GM13977 (cell line): ENCODE measurements at places on chromosomes 7 and 10.

GRCh38 chr7:99380823-99381663 is 6.5 kb downstream of the ARPC1B start:
- DNase-seq: peak; percentile 87

- no peak for DNase-seq
These were observed 7.8 kb downstream of the GIMAP8 start for GRCh38 chr7:150458235-150458634.

- DNase-seq: no peak
These were observed 19.8 kb upstream of the C10orf67 start for GRCh38 chr10:23364378-23364777.

DNA sequence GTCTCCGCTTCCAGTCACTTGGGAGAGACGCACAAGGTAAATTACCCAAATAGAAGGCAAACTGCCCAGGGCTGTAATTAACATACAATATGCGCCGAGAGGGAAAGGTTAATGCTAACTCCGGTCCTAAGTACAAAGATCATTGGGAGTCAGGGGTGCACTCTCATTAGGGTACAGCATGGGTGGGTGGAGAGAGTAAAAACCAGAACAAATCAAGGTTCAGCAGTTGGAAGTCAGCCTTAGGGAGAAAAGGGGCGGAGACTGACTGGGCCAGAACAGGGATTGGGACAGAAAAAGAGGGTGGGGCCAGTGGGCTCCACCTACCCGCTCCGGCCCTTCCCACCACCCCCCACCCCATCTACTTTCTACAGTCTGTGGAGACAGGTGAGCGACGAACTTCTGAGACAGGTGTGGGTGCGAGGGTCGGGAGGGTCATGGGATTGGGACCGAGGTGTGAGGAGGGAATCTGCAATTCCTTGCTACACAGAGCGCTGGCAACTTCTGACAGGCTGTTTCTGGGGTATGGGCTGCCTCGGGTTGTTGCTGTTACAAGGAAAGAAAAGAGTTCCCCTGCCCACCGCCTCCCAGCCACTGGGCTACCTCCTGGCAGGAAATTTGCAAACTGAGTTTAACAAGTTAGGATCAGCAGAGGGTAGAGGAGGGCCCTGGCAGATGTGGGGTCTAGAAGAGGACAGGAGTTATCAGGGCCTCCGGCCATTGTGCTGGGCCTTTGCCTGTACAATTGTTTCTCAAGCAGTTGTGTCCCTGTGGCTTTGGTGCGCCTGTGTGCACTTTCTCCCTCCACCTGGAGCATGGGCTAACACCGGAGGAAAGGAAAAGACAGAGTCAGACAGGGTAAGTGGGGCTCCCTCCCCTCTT is at the start of gene TMEM139:
TSS of gene TMEM139 (plus strand) at position 368 of the 879 bp plus-strand sequence. CDS start 1,000 bp downstream, outside the sequence.
- DNase-seq: no peak

DNA sequence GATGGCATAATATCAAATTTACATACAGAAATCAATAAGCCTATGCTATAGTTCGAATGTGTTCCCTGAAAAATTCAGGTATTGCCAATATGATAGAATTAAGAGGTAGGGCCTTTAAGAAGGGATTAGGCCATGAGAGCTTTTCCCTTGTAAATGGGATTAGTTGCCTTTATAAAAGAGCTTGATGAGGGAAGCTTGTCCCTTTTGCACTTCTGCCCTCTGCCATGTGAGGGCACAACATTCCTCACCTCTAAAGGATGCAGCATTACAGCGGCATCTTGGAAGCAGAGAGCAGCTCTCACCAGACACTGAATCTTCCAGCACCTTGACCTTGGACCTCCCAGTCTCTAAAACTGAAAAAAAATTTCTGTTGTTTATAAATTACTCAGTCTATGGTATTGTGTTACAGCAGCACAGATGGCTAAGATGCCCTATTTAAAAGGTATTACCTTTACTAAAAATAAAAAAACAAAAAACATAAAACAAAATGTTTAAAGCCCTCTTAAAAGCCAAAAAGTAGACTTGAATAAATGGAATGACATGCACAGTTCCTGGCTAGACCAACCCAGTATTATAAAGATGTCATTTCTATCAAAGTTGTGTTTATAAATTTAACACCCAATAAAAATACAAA is 909.6 kb downstream of the REEP3 start:
- DNase-seq: no peak

DNA sequence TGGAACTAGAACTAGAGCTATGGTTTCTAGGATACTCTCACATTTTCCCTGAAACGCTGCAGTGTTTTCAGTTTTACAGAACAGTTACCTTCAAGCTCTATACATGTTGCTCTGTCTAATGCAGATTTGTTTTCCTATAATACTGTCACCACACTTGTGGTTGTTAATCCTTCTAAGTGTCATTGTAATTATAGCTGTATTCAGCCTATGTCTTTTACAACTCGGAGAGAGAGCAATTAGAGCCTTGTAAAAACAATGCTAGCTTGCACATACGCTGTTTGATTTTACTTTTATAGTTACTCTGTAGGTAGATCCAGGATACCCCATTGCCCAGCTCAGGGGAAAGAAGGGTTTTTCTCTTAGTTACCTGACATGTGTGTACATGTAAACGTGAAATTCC is 55.1 kb downstream of the ATOH7 start:
- no peak for DNase-seq

GRCh38 chr7:78702770-78703169 is 750.7 kb downstream of the MAGI2 start:
- DNase-seq: no peak

DNA sequence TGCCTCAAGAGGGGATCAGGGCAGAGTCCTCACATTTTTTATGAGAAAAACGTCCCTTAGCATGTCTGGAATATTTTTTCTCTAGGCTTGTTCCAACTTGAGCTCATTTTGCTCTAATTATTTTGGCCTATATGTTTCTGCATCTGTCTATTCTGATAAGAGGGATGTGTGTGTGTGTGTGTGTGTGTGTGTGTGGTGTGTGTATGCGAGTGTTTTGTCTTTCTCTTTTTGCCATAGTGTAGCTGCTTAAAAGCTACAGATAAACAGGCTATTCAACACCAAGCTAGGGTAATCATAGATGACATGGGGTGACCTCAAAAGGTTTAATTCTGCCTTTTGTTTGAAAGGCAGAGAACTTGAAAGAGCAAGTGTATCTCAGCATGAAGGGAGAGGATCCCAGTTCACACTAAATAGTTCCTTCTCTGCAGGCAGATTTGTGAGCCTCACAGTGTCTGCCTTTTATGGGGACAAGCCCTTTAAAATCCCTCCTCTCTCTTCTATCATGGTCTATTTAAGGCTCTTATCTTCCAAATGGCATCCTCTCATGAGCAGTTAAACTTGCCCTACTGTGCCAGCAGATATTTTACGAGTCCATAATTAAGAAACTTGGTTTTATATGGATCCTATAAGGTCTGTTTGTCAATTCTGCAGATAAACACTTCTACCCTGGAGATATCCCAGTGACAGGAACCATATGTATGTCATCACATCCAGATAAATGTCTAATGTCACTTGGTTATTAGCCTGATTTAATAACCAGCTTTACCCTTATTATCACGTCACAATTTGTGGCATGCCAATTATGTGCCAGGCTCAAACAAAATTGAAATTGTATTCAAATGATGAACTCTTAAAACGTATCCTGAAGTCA is 202.9 kb upstream of the MTPN start:
- DNase-seq: no peak

DNA sequence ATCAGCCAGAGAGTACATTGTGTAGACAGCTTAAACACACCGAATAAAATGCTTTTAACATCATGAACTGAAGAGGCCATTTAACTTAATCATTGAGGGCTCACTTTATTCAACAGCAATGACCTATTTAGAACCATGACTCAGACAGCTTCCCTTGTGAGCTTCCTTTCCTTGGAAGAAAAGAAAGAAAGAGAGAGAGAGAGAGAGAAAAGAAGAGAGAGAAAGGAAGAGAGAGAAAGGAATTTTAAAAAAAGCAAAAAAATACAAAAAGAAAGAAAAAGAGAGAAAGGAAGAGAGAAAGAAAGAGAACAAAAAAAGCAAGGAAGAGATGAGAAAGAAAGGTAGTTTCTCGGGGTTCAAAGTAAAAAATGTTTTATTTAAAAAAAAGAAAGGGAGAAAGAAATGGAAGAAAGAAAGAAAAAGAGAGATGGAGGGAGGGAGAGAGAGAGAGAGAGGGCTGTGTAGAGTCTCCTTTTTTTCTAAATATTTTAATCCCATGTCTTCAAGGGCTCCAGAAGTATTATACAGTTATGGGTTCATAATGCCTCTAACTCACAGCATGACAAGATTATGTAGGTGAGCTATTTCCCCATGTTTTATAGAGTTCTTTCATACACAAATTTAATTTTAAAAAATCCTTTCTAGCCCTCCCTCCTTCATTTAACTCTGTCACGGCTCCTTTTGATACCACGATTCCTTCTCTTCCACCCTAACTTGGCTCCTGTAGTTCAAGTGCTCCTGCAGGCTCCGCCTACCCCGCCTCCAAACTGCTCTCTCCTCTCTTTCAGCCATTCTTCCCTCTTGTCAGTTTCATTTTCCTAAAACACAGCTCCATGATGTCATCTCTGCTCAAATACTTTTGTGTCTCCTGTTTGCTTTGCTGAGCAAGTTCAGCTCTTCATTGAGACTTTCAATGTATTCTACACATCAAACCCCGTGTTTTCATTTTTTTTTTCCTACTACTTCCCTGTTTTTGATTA is 85.5 kb downstream of the PRTFDC1 start:
- DNase-seq: no peak

DNA sequence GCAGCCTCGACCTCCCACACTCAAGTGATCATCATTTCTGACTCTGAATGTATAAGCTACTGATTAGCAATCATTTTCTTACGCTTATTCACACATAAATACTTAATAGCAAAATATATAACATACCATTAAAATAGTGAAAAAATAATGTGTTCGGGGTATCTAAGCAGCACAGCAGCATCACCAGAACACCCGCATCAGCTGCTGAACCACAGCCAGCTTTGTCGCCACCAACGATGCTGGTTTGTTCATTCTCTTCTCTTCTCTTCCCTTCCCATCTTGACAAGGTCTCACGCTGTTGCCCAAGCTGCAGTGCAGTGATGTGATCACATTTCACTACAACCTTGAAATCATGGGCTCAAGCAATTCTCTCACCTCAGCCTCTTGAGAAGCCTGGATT is 425.1 kb upstream of the LRGUK start:
- no peak for DNase-seq

GRCh38 chr7:116671681-116672595 is at the start of gene MET:
TSS of gene MET (plus strand) at chr7:116672196. CDS start at chr7:116699085, 26,889 bp downstream.
- peak; percentile 80 for DNase-seq

DNA sequence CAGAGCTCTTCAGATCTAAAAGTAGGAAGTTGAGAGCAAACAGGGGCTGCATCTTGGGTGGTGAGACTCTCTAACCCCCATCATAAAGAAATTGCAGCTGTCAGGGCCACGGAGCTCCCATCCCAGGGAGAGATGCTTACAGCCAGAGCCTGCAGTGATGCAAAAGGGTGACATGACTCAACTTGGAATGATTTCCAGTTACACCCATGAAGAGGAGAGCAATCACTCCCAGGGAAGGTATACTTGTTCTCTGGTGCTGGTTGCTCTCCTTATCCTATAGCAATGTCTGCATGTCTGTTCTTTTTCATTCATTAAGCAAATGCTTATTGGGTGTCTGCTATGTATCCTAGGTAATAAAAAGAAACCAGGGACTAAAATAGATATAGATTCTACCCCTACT is 228.0 kb downstream of the RAB11FIP2 start:
- no peak for DNase-seq

GRCh38 chr10:45354261-45354660 is 19.8 kb upstream of the ALOX5 start:
- no peak for DNase-seq

GRCh38 chr7:36438211-36438610 is 48.5 kb downstream of the ANLN start:
- no peak for DNase-seq

DNA sequence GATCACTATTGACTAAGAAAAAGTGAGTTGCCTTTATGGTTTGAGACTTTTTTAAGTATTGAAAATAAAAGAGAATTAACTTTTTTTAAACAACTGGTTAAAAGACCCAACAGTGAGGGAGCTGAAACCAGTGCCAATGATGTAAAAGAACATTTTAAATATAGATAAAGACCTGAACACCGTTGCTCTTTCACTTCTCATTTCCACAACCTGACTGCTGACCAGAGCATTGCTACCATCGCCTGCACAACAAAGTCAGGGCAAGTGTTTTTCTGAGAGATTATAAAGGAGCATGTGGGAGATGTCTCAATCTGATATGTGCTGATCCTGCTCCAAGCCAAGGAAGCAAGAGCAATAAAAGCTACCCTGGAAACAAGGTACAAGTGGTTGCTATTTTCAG is 34.7 kb downstream of the IMMP2L start:
- peak; percentile 23 for DNase-seq

DNA sequence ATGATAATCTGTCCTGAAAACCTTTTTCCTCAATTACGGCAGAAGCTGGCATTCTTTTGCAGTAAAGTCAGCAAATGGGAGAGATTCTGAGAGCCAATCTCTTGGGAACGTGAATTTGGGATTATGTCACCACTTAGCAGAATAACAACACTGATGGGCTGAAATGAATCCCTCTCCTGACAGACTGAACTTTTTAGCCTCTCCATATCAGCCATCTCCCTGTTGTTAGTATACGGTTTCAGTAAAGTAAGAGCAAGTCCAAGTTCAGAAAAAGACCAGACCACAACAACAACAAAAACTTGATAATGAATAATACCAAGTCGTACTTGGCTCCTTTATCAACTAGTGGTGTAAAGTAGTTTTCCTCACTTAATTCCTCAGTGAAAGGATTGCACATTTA is 1048.8 kb downstream of the GATA3 start:
- no peak for DNase-seq

DNA sequence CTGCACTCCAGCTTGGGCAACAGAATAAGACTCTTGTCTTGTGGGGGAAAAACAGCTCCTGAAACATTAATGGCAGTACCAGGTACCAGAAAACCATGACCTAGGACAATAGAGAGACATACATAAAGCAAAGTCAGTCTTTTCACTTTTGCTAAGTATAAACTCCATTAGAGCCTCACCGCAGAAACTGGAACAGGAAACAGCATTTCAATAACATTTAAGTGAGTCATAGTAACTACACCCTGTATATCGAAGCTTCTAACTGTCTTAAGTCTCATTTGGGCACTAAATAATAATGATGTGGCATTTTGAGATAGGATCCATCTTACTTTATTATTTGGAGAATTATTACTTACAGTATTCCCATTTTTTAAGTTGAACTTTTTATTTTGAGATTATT is 517.8 kb upstream of the CELF2 start:
- DNase-seq: no peak

DNA sequence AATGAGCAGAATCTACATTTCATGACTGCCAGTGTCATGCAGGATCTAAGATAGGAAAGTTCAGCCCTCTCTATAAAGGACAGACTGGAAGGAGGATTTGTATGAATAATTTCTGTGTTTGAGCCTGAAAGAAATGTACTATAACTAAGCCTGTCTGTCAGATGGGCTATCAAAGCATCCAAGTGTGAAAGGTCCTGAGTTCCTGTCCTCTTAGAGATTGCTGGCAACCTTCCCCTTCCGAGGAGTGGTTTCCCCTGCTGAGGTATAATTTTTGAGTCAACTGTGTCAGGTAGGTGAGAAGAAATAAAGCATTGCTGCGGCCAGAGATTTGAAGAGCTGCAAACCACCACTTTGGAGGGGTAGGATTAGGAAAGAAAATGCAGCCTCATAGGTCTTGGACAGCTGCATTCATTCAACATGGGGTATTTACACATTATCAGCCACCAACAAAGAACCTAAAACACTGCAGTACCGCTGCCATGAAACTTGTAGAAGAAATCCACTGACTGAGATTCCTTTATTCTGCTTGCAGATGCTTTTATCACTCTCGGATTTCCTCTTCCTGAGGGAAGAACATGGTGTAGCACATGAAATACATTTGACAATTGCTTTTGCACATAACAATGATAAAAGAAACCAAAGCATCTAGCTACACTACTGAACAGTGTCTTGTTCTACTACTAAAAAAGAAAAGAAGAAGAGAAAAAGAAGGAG is 189.1 kb downstream of the DGKI start:
- DNase-seq: no peak
